Retinal pigment epithelial cell (primary cell): ENCODE measurements at places on chromosomes 5 and 9.
A peak's percentile ranks its signal among the peaks of the same experiment; 100 is the strongest.

GRCh38 chr5:17398431-17398830 lies 99.6 kb upstream of the TAF11L2 start:
- peak; percentile 47 for DNase-seq

DNA sequence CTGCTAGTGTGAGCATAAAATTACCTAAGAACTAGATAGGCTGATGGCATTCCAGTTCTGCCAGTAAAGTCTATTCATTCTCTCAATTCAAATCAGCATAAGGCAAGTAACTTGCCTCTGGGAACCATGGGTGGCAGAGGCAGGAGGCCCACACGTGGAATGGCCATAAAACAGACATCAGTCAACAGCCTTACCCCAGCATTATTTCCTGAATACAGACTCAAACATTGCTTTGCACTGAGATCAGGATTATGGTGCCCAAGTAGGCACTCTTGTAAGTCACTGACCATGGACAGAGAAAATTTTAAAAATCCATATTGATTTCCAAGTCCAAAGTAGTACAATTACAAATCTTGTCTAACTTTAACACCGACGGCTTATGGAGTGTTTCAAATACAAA lies 157.7 kb downstream of the NR2F1-AS1 start:
- DNase-seq: no peak

- DNase-seq: no peak
These were observed 198.6 kb downstream of the TLE1 start for GRCh38 chr9:81490605-81491331.

DNA sequence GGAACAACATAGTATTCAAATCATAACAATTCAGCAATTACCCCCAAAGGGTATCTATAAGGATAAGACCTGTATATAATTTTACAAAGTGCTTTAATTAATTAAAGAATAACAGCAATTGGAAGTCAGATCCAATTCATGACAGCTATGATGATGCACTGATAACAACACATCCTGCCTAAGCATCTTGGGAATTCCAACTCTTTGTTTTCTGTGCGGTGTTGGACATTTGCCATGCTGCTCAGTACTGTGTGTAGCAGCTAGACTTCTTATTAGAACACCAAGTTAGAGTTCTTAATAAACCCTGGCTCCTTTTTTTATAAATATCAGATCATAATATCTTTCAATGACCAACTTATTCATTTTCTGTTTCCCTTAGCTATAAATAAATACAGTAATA lies 209.0 kb downstream of the SEC61B start:
- peak; percentile 52 for DNase-seq

DNA sequence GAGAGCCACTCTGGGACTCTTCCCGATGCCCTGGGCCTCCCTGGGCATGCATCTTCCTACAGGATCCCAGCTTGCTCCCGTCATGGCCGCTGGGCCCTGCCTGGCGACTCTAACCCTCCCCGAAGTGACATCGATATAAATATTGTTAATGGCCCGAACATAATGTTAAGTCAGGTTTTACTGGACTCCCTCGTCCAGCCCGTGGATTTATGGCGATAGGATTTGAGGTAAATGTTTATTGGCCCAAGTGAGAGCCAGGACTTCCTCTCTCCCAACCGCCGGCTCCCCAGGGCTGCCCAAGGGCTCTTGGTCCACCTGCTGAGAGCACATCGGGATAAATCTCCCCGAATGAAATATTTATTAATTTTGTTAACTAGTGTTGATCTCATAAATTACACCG lies 246.3 kb downstream of the PBX3 start:
- no peak for DNase-seq

DNA sequence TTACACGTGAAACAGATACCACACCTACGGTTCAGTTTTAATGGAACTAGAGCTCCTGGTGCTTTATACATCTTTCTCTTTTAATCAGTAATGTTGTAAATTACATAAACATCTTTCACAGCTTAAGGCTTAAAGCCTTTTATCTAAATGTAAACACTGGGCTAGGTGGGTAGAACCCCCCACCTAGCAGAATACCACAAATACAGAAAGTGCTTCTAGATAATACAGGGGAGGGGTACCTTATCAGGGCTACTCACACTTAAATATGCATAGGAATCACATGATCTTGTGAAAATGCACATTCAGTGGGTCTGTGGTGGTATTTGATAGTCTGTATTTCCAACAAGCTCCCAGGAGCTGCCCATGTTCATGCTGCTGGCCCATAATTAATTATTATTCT lies 256.4 kb upstream of the TARS1 start:
- DNase-seq: no peak

GRCh38 chr9:96222132-96222531 lies 79.8 kb downstream of the HSD17B3 start:
- DNase-seq: no peak

- no peak for DNase-seq
These were observed 88.6 kb upstream of the MYO10 start for GRCh38 chr5:17024686-17025180.
